ENCODE measurements at places on chromosomes 16 and 17. TPM values are rescaled to one million over a fixed set of nuclear protein-coding genes. Genes with fewer than 3 reads are reported as not detected.

GRCh38 chr16:86962259-86962658 is 354.9 kb downstream of the C16orf95 start:
- DNase-seq: no peak

- DNase-seq: no peak
Observed at GRCh38 chr16:86117756-86118155, 218.8 kb downstream of the IRF8 start.

The FMNL1 gene
- polyA plus RNA-seq: 29.5 TPM

- peak; percentile 57 for DNase-seq
Observed at GRCh38 chr16:11232852-11233726, 22.9 kb downstream of the SOCS1 start.

DNA sequence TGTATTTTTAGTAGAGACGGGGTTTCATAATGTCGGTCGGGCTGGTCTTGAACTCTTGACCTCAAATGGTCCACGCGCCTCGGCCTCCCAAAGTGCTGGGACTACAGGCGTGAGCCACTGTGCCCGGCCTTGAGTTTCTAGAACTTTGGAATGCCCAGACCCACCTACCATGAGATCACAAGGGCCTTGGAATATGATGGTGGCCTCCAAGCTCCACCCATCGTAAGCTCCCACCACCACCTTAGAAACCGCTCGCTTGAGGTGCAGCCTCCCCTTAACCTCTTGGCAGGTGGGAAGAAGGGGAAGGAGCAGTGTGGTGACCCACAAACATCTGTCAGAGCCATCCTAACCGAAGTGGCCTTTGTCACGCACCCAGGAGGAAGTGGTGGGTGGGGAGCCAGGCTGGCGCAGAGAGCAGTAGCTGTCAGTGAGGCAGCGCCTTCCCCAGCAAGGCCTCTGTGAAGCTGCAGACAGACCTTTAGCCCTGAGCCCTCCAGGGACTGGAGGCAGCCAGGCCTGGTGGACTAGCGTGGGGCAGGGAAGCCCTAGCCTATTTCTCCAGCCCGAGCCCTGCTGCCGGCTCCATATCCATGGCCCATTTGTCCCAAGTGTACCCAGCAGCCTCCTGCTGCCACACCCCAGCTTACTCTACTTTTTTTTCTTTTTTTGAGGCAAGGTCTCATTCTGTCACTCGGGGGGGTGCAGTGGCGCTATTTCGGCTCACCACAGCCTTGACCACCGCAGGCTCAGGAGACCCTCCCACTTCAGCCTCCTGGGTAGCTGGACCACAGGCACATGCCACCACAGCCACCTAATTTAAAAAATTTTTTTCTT is 13.1 kb upstream of the SEPHS2 start:
- no peak for DNase-seq

GRCh38 chr17:7279448-7279847 is 2.1 kb upstream of the SLC2A4 start:
- DNase-seq: no peak

The TNP2 gene
- polyA plus RNA-seq: not detected

The OR1A2 gene
- polyA plus RNA-seq: not detected

GRCh38 chr16:23509782-23510163 is 521 bp downstream of the GGA2 start:
- peak; percentile 68 for DNase-seq

DNA sequence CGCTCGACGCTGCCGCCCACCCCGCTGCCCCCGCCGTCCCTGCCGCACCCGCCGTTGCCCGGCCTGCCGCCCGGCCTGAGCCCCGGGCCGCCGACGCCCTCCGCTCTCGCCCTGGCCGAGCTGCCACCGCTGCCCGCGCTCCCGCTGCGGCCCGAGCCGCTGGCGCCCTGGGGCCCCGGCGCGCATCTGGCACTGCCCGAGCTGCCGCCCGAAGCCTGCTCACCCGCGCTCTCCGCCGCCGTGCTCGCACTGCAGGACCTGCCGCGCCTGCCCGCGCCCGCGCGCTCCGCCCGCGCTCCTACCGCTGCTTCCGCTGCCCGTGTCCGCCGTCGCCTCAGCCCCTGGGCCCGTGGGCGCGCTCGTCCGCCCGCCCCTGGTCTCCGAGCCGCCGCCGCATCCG is 8.4 kb upstream of the CLDN9 start:
- no peak for DNase-seq

- no peak for DNase-seq
Observed at GRCh38 chr16:68790944-68791343, 52.4 kb upstream of the TANGO6 start.

DNA sequence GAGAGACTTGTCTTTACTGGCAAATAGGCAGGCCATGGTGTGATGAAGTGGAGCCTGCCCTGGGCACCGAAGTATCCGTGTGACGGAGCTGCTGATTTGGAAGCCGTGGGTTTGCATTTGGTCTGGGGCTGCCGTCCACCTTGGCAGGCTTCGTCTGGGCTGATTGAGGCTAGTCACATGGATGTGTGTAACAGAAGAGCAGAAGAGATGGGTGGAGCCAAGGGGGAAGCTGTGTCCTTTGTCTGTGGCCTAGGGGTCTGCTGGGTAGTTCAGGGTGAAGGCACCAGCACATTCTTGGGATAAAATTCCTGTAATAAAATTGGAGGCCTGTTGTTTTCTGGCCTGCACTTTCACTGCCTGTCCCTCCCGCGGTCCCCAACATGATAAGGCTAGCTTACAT is 106.1 kb downstream of the AATF start:
- DNase-seq: no peak

GRCh38 chr17:79019632-79020584 is 4.1 kb upstream of the C1QTNF1 start:
- DNase-seq: peak; percentile 53

- no peak for DNase-seq
Observed at GRCh38 chr16:85544016-85544415, 69.1 kb upstream of the GSE1 start.

DNA sequence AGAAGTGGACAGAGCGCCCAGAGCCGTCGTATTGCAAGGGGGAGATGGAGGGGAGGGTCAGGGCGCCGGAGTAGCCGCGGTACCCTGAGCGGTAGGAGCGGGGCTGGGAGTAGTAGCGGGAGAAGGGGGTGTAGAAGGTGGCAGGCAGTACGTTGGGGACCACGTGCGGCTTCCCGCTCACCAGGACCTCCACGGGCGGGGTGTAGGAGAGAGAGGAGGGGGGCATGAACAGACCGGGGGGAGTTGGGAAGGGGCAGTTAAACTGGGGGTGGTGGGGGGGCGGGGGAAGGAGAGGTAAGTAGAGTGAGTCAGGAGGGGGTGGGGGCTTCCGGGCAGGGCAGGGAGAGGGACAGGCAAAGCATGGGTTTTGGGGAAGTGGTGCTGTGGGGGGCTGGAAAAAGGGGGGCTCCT is 16.8 kb downstream of the ST6GALNAC2 start:
- DNase-seq: no peak

The SLC13A2 gene
- polyA plus RNA-seq: 0.02 TPM

DNA sequence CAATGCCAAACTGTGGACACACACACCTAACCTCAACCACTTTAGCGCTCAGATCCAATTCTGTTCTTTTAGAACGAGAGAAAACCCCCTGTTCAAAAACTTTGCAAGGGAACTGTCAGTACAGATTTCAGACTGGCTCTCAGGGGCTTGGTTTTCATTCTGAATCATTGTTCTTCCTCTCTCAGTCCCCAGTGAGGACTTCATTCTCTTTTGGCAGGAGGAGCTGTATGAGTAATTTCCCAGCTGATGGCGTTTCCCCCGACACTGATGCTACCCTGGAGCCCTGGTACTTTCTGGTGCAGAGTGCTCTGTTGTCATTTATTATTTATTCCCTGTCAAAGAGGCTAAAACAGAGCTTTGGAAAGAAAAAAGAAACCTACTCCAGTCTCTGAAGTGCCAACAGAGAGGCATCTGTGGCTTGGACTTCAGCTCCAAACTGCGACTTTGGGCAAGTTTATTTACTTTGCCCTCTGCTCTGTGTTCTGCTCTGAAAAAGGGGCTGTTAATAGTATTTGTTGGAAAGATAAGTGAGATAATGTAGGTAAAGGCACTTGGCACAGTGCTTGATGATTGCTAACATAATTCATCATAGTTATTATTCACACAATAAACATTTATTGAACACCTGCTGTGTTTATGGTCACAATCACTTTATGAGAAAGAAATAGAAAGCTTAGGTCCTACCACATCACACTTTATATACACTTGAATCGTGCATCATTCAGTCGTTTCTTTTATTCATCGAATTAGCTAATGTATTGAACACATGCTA is 28.3 kb downstream of the ETV4 start:
- DNase-seq: no peak

- DNase-seq: peak; percentile 92
Observed at GRCh38 chr17:28750178-28751047, 6.6 kb downstream of the TRAF4 start.

The ADORA2B gene
- polyA plus RNA-seq: 5.8 TPM

The ADAD2 gene
- 0.14 TPM for polyA plus RNA-seq

The MYOCD gene
- polyA plus RNA-seq: 0.96 TPM

DNA sequence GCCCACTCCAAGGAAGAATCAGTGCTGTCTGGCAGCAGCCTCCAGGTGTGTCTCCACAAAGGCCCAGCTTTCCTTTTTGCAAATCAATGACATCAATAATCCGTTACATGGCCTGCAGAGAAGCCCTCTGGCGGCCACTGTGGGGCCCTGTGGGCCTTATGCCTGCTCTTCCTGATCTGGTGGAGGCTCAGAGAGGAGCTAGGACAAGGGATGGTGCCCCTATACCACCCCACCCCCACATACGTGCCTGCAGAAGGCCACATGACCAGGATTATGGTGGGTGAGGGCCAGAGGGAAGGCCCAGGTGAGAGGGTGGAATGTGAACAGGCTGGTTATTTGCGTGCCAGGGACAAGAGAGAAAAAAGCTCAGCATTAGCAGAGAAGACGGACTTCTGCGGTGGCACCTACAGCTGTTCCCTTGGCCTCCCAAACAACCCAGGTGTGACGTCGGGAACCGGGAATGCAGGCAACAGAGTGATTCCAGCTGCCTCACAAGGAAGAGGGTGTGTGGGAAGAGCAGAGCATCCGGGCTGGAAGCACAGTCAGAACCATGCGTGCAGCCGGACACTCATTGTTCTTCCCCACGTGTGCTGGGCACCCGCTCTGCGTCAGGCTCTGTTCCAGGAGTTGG is 22.5 kb downstream of the EIF4A3 start:
- peak; percentile 56 for DNase-seq

The OSGIN1 gene
- 17.9 TPM for polyA plus RNA-seq

DNA sequence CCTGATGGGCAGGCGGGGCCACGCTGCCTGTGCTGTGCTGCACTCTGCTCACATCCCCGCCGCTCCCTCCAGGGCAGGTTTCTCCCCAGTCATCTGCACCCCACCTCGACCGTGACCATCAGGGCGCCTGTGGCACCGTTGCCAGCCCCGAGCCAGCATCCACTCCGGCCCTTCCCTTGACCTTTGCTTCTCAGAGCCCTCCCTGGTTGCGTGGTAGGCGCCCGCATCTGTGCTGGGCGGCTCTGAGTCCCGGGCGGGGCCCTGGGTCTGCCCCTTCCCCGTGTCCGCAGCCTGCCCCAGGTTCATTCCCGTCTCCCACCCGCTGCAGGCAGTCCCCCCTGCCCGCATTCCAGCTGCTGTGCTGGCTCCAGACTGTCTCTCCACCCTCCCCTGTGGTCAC is 33.2 kb downstream of the ZNF750 start:
- DNase-seq: no peak

DNA sequence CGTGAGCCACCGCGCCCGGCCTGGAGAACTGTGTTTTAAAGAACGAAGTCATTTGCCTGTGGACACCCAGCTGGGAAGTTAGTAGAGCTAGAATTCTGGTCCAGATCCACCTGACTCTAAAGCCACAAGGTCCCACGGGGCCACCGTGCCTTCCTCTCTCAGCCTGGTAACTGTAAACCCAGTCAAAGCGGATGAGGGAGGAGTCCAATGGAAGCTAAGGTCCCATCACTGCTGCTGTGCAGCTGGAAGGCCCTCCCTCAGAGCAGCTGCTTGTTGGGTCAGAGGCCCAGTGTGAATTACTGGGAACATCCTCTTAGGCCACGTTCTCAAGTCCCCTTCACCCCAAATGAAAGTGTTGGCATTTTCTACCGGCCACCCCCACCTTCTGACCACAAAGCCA is 48.8 kb upstream of the CACNG5 start:
- DNase-seq: no peak

DNA sequence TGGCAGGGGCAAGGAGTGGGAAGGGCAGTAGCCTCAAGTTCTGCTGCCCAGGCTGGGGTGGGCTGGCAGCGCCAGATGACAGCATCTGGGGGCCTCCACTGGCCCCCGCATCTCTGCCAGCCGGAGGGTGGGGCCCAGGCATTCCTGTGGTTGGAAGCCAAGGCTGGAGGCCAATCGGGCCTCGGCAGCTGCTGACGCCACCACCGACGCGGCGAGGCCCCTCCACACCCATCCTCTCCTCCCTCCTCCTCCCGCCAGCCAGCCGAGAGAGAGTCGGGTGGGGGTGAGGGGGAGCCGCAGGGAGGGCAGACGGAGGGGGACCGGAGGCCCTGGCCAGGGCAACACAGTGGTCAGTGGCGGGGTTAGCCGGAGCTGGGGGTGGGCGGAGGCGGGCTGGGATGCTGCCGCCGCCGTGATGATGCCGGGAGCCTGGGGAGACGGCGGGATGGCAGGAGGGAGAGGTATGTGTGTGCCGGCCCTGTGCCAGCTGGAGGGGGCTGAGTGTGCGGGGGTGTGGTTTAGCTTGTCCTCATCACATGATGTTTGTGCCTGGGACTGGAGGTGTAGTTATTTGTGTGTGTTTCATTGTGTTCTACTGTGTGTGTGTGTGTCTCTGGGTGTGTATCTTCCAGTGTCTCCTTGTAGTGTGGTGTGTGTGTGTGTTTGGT is 36.6 kb downstream of the ARHGAP23 start:
- peak; percentile 92 for DNase-seq

GRCh38 chr17:80261159-80261894 is 675 bp downstream of the RNF213 start:
- DNase-seq: peak; percentile 81

DNA sequence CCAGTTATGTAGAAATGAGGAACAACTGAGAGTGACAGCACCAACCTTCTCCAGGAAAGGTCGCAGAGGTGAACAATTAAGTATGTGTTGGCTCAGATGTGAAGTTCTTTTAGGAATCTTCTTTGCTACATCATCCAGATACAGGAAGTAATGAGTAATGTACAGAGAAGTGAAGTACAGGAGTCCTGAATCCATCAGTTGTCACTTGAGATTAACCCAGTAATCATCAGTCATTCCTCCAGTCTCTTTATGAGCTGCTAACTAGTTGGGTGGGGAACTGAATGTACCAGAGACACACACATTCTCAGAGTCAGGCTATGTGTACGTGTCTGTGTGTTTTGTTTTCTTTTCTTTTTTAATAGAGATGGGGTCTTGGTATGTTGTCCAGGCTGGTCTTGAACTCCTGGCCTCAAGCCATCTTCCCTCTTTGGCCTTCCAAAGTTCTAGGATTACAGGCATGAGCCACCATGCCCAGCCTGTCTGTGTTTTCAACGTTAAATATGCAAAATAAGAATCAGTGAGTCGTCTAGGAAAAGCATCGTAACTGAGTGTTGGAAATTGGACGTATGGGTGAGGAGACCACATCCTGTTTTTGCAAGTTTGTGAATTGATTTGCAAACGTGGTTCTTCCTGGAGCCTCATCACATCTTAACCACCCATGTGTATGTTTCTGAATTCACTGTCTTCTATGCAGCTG is 19.9 kb downstream of the ZNF200 start:
- DNase-seq: no peak

The METTL26 gene
- 138 TPM for polyA plus RNA-seq

All from lung (tissue), 17 donors.